Activated naive CD8-positive, alpha-beta T cell treated with anti-CD3 and anti-CD28 coated beads, Interleukin-2, amount 50 U/mL, for 16 hours (primary cell): ENCODE measurements at places on chromosomes 3 and 15.

DNA sequence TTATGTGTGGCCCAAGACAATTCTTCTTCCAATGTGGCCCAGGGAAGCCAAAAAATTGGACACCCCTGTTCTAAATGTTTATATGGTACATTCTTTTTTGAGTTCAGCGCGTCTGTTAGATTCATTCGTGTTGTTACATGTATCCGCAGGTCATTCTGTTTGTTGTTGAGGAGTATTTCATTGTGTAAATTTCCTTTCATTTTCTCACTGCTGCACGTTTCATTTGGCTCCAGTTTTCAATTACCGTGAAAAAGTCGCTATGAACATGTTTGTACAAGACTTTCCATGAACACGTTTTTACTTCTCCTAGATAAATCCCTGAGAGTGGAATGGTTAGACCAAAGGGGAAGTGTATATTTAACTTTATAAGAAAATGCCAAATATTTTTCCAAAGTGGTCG lies 7.5 kb upstream of the OPA1 start:
- DNase-seq = no peak

DNA sequence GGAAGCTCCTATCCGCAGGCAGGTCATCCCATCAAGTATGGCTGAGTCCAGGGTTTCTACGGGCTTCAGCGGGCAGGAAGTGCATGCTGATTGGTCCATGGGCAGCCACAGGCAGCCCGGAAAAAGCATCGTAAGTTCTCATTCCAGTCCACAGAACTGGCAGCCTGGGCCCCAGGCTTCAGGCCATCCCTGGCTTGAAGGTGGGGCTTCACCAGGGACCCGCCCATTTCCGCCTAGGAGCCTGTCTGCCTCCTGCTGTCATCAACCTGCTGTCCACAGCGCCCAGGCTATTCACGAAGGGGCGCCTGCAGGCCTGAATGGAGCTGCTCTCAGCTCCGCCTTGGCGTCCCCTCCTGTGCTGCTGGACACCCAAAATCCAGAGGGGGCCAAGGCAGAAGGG lies 13.9 kb downstream of the PCYT1A start:
- DNase-seq = no peak

DNA sequence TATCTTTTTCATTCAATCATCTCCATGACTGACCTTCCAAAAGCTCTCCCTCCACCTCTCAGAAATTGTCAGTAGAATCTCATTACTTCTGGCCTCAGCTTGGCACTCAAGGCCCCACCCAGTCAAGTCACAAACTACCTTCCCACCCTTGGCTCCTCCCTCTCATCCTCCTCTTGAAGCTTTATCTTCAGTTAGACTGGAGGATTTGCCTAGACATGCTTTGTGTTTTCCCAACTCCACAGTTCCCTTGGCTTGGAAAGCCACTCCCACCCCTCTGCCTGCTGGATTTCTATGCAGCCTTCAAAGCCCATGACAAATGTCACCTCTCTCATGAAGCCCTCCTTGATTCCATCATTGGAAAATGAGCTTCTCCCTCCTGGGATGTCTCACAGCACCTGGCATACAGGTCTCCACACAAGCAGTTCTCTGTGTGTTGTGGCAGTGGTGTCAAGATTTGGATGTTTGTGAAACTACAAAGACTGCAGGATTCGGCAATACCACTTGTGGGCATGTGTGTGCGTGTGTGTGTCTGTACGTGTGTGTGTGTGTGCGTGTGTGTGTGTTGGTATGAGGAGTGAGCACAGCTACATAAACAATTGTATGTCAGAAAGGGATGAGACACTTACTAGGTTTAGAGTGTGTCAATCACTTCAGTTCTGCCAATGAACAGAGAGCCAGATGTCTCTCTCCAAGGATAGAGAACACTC lies 45.3 kb upstream of the VPS8 start:
- no peak for DNase-seq

DNA sequence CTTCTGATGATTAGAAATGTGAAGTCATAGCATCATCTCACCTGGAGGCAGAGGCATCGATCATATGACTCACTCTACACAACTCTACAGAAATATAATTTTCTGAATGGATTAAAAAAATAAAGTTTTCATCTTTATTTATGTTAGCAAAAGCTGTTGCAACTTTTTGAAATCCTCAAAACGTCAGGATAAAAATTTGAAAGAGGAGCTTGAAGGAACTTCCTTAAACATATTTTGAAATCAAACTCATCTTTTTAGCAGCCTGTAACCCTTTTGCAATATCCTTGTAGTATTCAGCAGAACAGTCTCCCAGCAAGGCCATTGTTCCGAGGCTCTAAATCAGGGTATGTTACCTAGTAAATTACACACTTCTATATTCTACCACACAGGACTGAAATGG lies 985.4 kb downstream of the PLOD2 start:
- DNase-seq = no peak

GRCh38 chr3:52394751-52395502 lies 50.0 kb downstream of the SEMA3G start:
- no peak for DNase-seq

GRCh38 chr15:67543348-67543718 lies 830 bp downstream of the MAP2K5 start:
- no peak for DNase-seq
